Breast epithelium (tissue), 4 donors: ENCODE measurements at places on chromosomes 13 and 19.

- H3K36me3 ChIP-seq, result no peaks in the 10 kb centered on the region
- no peak overlapping the region for H3K27ac ChIP-seq
- no peaks in the 10 kb centered on the region for H3K27me3 ChIP-seq
- no peak for DNase-seq
- no peak overlapping the region for H3K4me3 ChIP-seq
Observed at GRCh38 chr19:17775991-17776803, 18.7 kb upstream of the B3GNT3 start.

DNA sequence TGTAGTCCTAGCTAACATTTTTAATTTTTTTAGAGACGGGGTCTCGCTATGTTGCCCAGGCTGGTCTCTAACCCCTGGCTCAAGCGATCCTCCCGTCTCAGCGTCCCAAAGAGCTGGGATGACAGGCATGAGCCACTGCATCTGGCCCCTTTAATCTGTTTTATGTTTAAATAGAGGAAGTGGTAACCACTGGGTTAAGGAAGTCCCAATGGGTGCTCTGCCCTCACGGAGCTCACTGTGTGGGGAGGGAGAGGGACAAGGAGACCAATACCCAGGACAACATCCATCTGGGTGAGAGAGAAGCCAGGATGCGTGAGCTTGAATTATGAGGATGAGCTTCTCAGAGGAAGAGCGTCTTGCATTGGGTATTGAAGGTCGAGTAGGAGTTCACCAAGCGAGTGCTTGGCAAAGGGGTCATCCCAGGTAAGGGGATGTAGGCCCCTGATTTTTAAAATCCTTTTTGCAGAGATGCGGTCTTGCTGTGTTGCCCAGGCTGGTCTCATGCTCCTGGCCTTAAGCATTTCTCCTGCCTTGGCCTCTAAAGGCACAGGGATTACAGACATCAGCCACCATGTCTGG is 13.8 kb downstream of the YJU2 start:
- no peaks in the 10 kb centered on the region for H3K27me3 ChIP-seq
- no peak overlapping the region for H3K4me3 ChIP-seq
- H3K27ac ChIP-seq, result no peak overlapping the region
- peaks cover 15% of the 10 kb centered on the region for H3K36me3 ChIP-seq
- no peaks in the 10 kb centered on the region for H3K4me1 ChIP-seq

GRCh38 chr19:38340927-38341326 is 5.3 kb downstream of the CATSPERG start:
- H3K27me3 ChIP-seq, result no peaks in the 10 kb centered on the region
- no peaks in the 10 kb centered on the region for H3K36me3 ChIP-seq
- H3K4me3 ChIP-seq, result no peak overlapping the region
- H3K27ac ChIP-seq, result no peak overlapping the region

GRCh38 chr19:38012290-38012689 is 105.3 kb downstream of the SIPA1L3 start:
- H3K4me1 ChIP-seq, result no peaks in the 10 kb centered on the region
- no peak overlapping the region for H3K27ac ChIP-seq
- H3K27me3 ChIP-seq, result no peaks in the 10 kb centered on the region

- H3K4me1 ChIP-seq, result no peaks in the 10 kb centered on the region
- no peaks in the 10 kb centered on the region for H3K36me3 ChIP-seq
- H3K27ac ChIP-seq, result no peak overlapping the region
- DNase-seq, result no peak
Observed at GRCh38 chr13:91375116-91375729, 23.2 kb upstream of the GPC5 start.

DNA sequence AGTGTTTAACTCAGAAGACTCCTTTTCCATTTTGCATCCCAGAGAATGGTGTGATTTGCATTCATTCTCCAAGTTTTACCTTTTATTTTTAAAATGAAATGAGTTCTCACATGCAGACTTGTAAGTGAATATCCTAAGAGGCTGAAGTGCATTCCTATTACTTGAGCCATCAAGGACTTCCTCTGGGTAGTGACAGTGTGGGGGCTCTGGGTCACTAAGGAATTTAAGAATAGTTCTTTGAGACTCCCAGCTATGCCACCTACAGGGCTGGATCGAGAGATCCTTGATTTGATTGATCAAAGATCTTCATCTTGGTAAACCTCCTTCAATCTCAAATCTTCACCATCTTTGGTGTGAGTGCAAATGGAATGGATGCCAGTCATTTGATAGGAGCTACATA is 36.3 kb upstream of the SLC10A2 start:
- H3K36me3 ChIP-seq, result no peaks in the 10 kb centered on the region
- H3K27ac ChIP-seq, result no peak overlapping the region
- H3K4me1 ChIP-seq, result no peaks in the 10 kb centered on the region
- H3K27me3 ChIP-seq, result no peaks in the 10 kb centered on the region
- H3K4me3 ChIP-seq, result no peak overlapping the region

DNA sequence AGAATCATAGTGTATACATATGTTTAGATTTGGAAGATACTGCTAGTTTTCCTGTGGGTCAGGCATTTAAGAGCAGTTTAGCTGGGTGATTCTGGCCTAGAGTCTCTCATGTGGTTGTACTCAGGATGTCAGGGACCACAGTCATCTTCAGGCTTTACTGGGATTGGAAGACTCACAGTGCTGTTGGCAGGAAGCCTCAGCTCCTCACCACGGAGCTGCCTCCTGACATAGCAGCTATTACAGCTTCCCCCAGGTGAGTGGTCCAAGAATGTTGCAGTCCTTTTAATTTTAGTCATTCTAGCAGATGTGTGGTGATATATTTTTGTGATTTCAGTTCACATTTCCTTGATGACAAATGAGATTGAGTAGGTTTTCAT is 16.9 kb upstream of the GPR18 start:
- H3K27me3 ChIP-seq, result no peaks in the 10 kb centered on the region
- H3K4me1 ChIP-seq, result no peaks in the 10 kb centered on the region
- H3K4me3 ChIP-seq, result no peak overlapping the region
- no peak overlapping the region for H3K27ac ChIP-seq
- H3K36me3 ChIP-seq, result no peaks in the 10 kb centered on the region
- no peak for DNase-seq

- H3K27me3 ChIP-seq, result no peaks in the 10 kb centered on the region
- H3K4me1 ChIP-seq, result no peaks in the 10 kb centered on the region
- H3K4me3 ChIP-seq, result no peak overlapping the region
- no peak for DNase-seq
- H3K36me3 ChIP-seq, result no peaks in the 10 kb centered on the region
- no peak overlapping the region for H3K27ac ChIP-seq
Observed at GRCh38 chr13:26628706-26629105, 71.2 kb downstream of the WASF3 start.
